Anterior cingulate cortex (tissue), 58 donors: ENCODE measurements at places on chromosomes 11 and 22.

DNA sequence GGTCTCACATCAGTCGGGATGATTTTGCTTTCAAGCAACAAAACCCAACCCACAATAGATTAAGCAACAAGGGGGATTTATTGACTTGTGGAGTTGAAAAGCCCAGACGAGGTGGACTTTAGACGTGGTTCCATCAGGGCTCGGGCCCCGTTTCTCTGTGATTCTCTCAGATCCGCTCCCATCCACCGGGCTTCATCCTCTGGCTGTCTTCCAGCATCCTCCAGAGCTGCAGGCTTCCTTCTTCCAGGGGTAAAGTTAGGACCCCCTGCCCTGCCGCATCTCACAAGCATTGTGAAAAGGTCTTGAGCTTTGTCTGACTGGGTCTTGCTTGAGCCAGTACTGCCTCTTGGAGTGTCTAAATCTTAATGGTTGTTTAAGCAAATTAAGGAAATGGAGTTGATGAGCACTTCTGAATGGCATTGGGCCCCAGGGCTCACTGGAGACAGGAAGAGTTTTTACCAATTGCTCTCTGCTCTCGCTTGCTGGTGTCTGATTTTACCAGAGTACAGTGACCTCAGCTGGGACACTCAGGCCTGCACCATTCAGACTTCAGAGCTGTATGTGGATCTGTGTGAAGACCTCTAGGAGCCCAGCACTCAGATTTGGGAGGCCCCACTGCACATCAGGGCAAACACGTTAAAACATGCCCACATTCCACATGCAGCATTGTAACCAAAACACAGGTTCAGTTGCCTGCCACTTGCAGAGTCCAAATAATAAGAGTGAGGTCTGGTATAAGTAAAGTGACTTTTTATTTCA lies 13.5 kb upstream of the FTH1 start:
- DNase-seq = no peak

DNA sequence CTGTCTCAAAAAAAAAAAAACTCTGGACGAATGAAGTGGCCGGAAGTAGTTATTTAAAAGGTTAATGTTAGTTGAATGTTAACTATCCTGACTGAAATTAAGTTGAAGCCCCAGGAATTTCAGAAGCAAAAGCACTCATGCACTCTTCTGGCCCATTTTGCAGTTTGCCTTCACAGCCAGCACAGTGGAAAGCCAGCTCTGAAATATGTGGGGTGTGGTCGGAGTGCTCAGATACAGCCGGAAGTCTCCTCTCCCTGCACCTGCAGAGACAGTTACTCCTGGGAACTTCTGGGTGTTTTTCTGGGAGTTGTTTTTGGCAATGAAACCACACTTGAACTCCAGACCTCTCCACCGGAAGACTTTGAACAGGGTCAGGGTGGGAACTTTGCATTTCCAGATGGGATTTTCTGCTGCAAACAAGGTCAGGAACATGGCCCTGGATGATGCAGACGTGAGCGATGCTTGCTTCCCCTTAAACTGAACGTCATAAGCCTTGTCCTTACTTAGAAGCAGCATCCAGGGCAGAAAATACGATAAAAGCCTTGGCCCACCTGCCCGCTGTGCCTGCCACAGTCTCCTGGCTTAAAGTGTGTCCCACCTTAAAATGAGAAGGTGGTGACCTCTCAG lies 21.5 kb upstream of the CABP2 start:
- no peak for DNase-seq

DNA sequence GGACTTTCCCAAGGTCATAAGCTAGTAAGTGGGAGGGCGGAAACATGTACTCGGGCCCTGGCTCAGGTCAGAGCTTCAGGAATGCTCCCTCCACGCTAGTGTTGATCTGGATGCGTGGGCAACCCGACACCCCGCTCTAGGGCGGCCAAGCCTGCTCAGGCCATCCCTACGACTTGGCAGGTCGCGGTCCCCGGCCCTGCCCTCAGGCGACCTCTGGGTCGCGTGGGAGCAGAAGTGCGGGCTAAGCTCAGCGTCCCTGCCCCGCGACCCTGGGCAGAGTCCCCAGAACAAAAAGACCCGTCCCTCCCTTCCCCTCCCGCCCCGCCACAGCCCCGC lies 781 bp upstream of the TEF start:
- no peak for DNase-seq

DNA sequence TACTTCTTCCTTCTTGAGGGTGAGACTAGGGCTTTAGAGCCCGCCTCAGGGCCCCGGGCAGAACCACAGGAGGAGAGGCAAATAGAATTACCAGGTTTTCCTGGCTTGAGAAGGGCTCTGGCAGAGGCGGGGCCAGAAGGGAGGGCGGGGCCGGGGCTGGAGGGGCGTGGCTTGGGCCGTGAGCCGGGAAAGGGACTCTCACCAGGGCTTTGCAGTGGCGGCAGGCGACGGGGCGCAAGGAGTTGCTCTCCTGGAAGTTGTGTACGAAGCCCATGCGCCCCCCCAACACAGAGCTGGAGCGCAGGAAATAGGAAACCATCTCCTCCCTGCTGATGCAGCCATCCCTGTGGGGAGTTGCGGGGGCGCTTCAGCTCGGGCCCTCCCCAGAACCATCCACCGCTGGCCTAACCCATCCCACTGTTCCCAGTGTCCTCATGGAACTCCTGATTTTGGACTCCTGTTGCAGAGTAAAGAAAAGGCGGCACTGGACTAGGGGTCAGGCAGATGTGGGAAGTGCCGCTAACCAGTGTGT lies 6.9 kb upstream of the NRXN2 start:
- no peak for DNase-seq

DNA sequence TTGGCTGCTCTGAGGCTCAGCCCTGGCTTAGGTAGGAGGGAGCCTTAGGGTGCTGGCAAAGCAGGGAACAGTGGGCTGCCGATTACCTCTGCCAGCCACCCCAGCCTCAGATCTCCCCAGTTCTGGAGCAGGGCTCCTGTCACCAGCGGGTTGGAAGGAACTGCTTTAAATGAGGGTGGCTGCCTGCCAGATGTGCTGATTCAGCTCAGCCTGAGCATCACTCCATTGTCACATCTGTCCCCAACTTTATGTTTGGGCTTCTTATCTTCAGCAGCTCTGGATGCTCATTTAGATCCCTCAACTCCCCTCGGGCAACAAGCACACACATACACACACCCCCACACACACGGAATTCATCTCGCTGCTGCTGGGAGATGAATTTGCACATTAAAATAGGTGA lies 16.9 kb upstream of the ANKK1 start:
- no peak for DNase-seq

GRCh38 chr11:66857234-66857926 lies 516 bp downstream of the LRFN4 start:
- DNase-seq = no peak

- DNase-seq = no peak
Observed at GRCh38 chr11:76239483-76240160, 33.3 kb upstream of the WNT11 start.

GRCh38 chr22:37309211-37310074 lies 27.1 kb downstream of the CYTH4 start:
- DNase-seq = no peak

DNA sequence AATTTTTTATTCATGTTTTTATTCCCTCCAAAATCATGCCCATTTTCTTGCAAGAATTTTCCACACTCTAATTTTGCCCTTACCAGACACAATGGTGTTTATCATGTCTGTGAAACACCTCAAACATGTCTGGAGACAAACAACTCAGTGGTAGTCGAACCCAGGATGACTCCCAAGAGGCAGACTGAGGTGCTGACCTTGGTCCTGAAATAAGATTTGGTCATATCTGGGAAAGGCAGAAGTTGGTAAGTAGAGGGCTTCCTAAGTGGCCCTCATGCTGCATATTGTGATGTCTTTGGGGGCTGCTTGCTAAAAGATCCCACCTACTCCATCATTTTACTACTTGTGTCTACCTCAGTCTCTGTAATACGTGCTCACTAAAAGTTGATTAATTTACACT lies 369.4 kb upstream of the ISX start:
- no peak for DNase-seq

GRCh38 chr11:73972620-73973449 lies 9.8 kb downstream of the UCP2 start:
- no peak for DNase-seq

DNA sequence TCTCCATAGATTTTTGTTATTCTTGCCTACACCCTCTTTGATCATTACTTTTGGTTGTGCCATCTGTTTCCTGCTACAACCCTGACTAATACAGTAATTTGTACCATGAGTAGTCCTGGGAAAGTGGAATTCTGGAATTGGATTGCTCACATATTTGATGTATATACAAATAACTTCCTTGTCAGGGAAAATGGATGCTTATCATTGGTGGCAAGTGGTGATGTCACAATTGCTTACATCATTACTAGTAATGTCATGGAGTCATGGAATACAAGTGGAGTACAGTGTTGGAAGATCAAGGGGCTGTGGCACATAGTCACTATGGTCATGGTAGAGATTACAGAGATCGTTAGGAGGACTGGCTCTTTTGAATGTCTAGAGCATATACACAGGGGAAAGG lies 24.4 kb downstream of the AASDHPPT start:
- no peak for DNase-seq

DNA sequence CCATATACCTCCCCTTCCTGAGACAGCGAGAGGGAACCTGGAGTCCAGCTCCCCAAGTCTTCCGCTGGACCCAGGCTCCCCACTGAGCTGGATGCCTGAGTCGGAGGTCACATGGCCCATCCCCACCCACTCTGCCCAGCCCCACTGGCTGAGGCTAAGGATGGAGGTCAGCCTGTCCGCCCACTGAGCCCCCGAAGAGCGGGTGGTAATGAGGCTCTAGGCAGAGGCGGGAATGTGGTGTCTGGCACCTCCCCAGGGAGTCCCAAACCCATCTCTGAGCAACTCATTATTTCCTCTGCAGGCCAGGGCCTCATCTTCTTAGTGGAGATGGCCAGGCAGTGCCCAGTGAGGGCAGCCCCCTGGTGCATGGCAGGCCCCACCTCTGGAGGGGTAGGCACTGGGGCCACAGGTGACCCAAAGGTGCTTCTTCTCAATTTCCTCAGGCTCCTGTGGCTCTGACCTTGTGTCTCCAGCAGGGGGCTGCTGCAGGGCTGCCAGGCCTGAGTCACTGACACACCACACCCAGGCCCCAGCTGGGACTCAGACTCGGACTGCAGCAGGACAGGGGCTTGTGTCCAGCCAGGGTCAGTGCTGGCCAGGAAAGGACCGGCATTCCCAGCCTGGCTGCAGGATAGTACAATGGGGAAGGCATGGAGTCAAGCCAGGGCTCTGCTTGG lies 10.2 kb upstream of the PDE2A start:
- DNase-seq = no peak

- DNase-seq = no peak
Observed at GRCh38 chr11:84963240-84963639, 663.9 kb downstream of the DLG2 start.

DNA sequence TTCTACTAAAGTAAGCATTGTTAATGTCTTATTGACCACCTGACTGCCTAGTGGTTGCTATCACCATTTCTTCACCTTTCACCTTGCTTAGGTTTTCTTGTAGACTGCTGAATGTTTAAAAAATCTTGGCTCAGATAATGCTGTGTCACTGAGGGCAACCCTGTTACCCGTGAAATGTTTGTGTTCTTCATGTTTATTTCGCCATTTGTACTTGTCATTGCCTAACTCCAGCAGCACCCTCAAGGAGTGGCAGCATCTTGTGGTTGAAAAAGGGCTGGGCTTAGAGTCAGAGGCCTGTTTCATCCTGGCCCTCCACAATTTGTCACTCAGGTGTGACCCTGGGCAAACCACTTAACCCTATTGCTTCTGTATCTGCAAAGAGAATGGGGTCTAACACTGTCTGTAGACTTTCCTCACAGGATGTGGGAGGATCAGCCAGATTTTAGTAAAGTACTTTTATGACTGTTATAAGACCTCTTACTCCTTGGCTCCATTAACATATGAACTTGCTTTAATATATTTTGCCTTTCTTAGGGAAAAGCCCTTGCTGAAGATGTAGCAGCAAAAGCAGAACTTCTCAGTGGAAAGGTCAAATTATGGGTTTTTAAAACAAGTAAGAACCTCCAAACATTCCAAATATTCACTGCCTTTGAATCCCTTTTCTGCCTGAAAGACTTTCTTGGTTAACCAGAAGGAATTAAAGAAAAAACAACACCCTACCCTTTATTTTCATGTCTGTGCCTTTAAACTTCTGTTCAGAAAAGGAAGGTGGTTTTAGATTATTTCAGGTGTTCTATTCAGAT lies 154.5 kb upstream of the C11orf87 start:
- DNase-seq = no peak

DNA sequence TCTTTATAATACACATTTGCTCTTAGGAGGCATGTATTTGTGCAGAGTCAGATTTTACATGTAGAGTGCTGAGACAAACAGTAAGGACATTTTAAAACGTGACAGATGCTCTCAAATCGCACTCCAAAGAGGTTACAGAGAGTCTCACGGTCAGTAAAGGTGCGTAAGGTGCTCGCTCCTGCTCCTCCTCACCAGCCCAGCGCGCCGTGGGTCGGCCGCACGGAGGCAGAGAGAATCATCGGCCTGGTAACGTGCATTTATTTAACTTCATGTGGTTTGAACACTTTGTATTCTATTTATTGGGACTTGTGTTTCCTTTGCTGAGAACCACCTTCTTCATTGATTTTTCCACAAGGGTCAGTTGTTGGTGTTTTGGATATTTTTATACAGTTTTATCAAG lies 900.1 kb downstream of the BRD1 start:
- no peak for DNase-seq

DNA sequence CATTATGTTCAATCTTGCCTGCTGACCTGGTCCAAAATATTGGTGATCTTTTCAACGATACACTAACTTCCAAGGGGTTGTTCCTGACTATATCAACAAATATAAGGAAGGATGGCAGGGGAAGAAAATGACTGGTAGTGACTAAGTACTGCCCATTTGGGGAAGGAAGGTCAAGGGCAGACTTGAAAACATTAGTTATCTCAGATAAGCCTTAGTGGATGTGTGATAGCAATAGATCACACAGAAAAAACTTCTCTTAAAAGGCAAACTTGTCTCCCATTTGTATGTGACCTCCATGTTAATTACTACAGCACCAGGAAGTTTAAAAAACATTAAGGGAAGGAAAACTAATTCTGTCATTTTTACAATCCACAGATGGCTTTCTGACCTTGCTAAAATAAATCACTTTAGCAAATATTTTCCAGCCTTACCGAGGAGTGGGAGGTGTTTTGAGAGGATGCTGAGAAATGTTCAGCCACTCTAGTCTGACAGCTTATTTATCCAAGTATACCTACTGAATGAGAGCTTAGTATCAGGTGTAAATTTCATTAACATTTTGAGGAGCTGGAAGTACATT lies 88.2 kb upstream of the DDI1 start:
- DNase-seq = no peak

- DNase-seq = peak; percentile 86
Observed at GRCh38 chr11:120547811-120548681, 36.5 kb downstream of the GRIK4 start.

GRCh38 chr11:123585206-123585605 lies 69.2 kb downstream of the SCN3B start:
- no peak for DNase-seq

DNA sequence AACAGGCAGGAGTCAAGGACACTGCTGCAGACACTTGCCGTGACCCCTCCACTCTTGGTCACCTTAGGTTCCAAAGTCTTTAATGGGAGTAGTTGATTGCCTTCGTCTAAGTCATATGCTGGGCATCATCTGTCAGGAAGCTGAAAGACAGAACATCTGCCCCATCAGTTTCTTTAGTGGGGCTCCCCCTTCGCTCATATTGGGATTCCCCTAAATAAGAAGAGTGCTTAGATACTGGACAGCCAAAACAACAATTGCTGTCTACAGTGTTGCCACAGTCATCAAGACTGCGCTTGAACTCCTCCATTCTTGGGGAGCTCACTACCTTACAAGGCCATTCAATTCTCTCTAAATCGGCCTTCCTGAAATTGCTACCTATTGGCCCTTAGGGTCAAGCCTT lies 58.5 kb downstream of the UBASH3B start:
- no peak for DNase-seq

- no peak for DNase-seq
Observed at GRCh38 chr11:79198898-79199250, 242.0 kb downstream of the TENM4 start.
